ENCODE measurements at places on chromosomes 3 and 15. TPM values are rescaled to one million over a fixed set of nuclear protein-coding genes. Genes with fewer than 3 reads are reported as not detected.

- DNase-seq = no peak
Measured at GRCh38 chr15:39737196-39737550, 45.5 kb downstream of the FSIP1 start.

DNA sequence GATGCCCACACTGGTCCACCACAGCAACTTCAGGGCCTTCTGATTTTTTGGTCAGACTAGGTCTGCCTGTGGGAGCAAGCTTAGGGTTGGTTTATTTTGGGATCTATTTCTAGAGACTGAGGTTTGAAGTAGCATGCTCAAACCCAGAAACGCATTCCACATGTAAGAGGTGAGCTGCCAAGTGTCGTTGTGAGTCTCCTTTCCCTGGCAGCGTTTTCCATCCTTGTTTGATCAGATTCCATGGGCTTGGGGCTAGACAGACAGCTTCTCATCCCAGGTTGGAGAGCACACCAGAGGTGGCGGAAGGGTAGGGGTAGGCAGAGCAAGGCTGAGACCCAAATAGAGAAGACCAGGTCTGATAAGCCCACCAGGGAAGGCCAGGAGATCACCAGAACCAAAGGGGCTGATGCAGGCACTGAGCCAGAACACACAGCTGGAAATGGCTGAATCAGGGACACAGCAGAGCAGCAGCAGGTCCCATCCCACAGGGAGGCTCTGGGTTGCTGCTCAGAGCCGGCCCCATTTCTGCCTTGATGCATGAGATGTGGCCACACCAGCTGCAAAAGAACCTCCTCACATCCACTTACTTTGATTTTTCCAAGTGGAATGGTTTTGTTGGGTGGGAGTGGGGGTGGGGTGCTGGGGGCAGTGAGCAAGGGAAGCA lies 186.8 kb downstream of the THSD4 start:
- DNase-seq = no peak

IMPG2 gene
- total RNA-seq = not detected

UCN2 gene
- total RNA-seq = 20.4 TPM

TFDP2 gene
- 87.7 TPM for total RNA-seq

DNA sequence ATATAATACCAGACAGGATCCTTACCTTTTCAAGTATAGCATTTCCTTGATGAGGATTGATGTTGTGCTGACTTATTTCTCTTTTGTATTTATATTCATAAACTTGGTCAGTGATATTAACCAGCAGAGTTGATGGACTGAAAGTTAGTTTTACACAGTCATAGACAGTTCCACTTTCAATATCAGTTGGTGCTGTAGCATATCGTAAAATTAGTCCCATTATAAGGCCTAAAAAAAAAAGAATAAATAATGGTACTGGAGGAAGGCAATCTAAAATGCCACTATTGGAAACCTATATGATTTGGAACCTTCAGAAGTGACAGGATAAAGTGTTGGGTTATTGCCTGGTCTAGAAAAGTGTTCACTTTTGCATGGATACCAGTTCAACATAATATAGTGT lies 16.3 kb downstream of the SLC9A9 start:
- DNase-seq = no peak

TERC gene
- 52.4 TPM for total RNA-seq

SEC22C gene
- 56.5 TPM for total RNA-seq

DNA sequence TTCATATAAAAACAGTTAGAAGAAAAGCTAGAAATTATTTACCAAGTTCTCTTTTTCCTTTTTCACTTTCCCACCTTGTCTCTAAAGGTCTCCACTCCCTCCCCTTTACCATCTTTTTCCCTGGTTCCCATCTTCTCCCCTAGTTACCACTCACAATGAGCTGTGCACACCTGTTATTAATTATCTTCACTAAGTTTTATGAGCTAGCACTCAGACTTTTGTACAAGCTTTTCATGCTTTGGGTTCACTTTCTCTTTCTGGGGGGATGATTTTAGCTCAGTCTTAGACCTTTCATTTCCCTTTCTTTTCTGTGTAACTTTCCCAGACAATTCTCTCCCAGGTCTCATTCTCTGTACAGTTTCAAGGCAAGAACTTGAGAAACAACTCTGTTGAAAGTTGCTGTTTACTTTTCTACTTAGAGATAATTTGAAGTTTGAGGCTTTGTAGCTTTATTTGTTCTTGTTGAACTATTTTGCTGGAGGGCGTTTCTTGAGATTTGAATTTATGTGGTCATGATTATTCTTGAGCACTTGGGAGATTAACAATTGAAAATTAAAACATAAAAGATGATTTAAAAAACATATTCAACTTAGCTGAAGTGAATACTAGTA lies 24.0 kb upstream of the AADAC start:
- DNase-seq = no peak

- no peak for DNase-seq
Measured at GRCh38 chr15:95329362-95329761, 1001.1 kb upstream of the NR2F2 start.

GRCh38 chr3:62774221-62774620 lies 101.0 kb downstream of the CADPS start:
- no peak for DNase-seq

PYDC2 gene
- total RNA-seq = not detected

DNA sequence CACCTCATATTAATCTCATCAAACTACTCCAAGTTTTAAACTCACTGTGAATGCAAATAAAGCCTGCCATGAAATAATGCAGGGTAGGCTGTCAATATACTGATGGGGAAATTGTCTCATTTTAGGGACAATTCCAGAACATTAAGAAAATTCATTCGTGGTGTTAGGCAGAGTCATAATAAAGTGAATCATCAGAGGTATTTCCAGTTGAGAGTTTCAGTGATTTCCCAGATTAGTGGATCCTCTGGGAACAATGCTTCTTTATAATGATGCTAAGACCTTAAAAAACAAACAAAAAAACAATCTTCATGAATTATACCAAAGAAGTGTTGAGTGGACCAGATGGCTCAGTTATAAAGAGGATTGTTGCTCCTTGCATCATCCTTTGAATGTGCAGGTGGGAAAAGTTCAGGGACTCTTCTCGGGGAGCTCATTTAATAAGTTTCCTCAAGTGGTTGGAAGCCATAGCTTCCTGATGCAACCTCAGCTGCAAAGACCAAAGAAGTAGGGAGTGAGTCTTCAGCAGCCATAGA lies 360.9 kb upstream of the TRIM42 start:
- DNase-seq = peak; percentile 65

GRCh38 chr15:81155375-81156218 lies 21.5 kb downstream of the CFAP161 start:
- peak; percentile 15 for DNase-seq

- no peak for DNase-seq
Measured at GRCh38 chr15:52511084-52511483, 17.6 kb downstream of the MYO5A start.

GOLGA6B gene
- 0.18 TPM for total RNA-seq

ARGFX gene
- not detected for total RNA-seq

- DNase-seq = no peak
Measured at GRCh38 chr3:114078126-114078525, 21.6 kb downstream of the QTRT2 start.

DNA sequence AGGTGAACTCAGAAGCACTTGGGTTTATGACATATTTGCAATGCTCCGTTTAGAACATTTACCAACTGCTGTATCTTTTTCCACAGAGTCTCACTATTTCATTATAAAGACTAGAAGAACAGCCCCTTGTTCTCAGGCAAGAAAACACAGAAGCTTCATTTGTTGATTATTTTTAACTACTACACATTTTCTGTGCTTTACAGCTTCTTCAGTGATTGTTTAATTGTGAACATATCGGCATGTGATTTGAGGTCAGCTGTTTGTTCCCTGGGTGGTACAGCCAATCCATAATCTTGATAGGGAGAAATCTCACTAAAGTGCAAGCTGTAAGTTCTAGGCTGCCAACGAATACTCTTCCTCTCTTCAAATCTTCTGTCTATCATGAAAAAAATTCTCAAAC lies 31.0 kb upstream of the DLG1 start:
- DNase-seq = no peak

GRCh38 chr15:79595995-79596622 lies 164.0 kb downstream of the MINAR1 start:
- peak; percentile 83 for DNase-seq

DNA sequence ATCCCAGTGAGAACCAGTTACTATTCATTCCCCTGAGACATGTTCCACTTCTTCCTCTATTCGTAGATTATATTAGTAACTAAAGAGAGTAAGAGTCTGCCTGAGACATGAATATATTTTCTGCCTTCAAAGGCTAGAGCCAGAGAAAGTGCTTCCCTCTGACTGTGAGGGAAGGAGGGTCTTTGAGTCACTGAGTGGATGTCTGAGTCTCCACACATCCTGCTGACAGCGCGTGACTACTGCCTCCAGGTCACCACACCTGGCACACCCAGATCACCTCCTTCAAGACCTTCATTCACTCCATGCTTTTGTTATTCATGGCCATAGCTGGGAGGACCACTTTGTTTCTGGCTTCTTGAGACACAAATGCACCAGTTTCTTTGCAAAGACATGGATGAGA lies 135.6 kb downstream of the SOX2 start:
- DNase-seq = peak; percentile 32

PEX11A gene
- 8.5 TPM for total RNA-seq

- DNase-seq = no peak
Measured at GRCh38 chr3:59304296-59304695, 254.5 kb upstream of the CFAP20DC start.

CYP11A1 gene
- 0.87 TPM for total RNA-seq

- peak; percentile 67 for DNase-seq
Measured at GRCh38 chr3:184727357-184728009, 15.6 kb upstream of the MAGEF1 start.

DNA sequence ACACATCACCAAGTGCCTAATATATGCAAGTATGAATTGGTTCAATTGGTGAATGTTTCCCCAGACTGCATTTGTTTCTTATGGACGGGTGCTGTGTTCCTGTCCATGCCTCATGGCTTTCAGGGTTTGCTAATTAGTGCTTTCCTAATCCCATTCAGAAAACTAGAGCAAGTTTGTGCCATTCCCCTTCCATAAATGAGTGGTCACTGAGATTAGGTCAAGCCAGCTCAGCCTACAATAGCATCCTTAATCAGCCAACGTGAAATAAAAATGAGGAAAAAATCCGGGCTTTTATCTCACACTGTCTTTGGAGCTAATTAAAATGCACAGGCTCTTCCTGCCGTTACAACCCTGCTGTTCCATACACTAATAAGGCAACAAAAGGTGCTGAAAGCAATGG lies 788.8 kb downstream of the ROBO1 start:
- DNase-seq = no peak

KY gene
- total RNA-seq = not detected

- no peak for DNase-seq
Measured at GRCh38 chr3:26682406-26682805, 59.8 kb downstream of the LRRC3B start.

ADGRG7 gene
- total RNA-seq = not detected

GP9 gene
- total RNA-seq = not detected

DNA sequence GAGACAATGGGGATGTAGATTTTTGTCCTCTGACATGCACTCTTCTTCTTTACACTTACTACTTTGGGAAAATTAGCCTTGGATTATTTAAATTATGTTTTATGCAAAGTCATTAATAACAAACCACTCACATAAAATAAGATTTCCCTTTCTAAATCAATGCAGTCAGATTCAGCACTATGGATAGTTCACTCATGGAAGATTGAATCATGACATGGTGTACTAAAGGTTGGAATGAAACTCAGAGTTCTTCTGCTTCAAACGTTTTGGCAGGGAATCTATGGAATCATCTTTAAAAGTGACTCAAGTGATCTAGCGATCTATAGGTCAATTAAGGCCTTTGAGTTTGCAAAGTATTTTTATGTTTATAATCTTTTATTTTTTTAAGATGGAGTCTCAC lies 154.3 kb downstream of the KCNMB2 start:
- no peak for DNase-seq

DNA sequence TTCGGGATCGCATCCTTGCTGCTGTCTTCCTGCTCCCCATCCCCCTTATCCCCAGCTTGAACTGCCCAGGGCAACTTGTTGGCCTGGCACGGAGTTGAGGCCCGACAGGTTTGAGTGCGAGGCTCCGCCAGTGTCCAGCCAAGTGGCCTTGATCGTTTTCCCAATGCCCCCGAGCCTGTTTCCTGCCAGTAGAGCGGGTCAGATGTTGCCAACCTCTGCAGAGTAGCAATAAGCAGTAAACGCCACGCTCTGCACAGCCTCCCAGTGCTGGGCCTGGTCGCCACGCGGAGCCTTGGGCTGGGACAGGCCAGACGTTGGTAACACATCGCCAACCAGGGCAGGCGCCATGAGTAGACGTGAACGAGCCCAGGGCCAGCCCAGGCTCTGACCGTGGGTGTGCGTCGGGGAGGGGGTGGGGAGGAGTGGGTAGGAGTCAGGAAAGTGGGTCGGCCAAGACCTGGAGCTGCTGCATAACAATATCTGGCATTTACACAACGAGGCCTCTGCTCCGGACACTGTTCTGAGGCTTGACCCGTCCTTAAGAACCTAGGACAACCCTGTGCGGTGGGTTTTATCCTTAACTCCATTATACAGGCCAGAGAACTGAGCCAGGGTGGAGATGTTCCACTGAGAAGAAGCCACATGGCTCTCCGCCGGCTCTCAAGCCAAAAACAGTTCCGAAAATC lies 444 bp upstream of the ABHD14A start:
- no peak for DNase-seq

DNA sequence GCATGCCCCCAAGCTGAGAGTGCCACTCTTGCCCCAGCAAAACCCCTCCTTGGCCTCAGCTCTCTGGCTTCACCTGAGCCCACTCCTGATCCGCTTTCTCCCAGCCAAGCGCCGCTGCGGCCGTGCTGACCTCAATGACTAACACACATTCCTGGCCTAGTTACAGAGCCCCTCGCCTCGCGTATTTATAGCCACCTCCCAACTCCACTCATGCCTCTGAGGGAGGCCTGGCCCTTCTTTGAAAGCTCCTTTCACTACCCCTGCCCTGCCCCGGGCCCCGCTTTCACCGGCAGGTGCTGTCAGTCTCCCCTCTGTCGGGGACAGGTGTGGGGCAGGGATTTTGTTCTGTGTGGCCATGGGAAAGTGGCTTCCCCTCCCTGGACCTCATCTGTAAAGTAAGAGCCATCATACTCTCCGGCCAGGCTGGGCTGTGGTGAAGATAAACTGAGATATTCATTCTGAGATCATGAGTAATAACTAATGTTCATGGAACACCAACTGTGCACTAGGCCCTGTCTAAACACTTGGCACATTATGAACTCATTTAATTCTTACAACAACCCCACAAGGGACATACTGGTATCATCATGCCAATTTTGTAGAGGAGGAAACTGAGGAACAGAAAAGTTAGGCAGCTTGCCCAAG lies 13.2 kb upstream of the ATP2B2 start:
- peak; percentile 72 for DNase-seq

OR5K2 gene
- not detected for total RNA-seq

- DNase-seq = no peak
Measured at GRCh38 chr3:20701641-20702040, 515.6 kb upstream of the SGO1 start.

DNA sequence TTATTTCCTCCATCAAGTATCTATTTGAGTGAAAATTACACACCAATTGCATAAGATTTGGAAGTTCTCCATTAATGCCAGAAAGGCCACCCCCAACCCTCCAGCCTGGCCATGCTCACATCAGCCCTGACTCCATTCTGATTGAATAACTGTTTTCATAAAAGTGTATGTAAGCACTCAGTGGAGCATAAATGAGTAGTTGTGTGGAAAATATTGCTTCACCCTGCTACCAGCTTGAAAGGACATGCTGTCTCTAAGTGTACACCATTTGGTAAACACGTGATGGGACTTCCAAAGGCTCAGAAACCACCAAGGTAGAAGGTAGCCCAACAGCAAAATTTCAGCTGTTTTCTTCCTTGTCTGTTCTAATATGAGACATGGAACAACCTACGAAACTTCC lies 393.8 kb downstream of the ZNF385D start:
- no peak for DNase-seq
